PC-3 (cell line): ENCODE measurements at places on chromosomes 6 and 20. TPM values are rescaled to one million over a fixed set of nuclear protein-coding genes. Genes with fewer than 3 reads are reported as not detected.
A peak's percentile ranks its signal among the peaks of the same experiment; 100 is the strongest.

DEFB132 gene
- not detected in 2 replicates for total RNA-seq

GGTLC1 gene
- not detected in 2 replicates for total RNA-seq

HCRTR2 gene
- not detected in 2 replicates for total RNA-seq

RPS10 gene
- total RNA-seq: 2,227 and 3,060 TPM in 2 replicates

GRCh38 chr20:17369506-17369905 is 142.7 kb downstream of the PCSK2 start:
- DNase-seq: no peak

GRCh38 chr6:99612551-99613408 is 6.1 kb downstream of the PRDM13 start:
- no peak for DNase-seq

DNA sequence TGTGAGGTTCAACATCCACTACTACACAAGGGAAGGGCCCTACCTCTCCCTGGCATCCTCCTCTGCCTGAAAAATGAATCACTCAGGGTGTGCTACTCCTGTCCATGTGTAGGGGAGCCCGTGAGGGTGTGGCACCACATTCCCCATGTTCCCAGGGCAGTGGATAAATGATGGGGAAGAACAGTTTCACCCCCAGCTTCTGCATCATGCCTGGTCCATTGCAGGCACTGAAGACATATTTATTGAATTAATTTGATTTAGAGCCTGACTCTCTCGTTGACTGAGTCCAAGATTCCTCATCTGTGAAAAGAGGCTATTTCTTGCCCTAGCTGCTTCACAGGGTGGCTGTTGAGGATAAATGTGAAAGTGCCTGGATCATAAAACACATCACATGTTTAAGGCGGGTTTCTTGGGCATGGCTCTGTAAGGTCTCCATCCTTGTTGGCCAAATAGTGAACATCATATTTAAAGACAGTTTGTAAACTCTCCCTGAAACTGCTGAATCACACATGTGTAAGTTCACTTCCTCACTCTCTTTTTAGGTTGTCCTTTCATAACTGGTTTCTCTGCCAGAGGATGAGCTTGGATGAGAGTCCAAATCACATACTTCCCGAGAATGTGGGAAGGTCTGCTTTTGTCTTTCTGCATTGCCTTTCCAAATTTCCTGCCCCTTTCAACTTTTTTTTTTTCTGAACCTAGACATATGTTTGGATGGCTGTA is 79.7 kb upstream of the FYN start:
- DNase-seq: peak; percentile 31

- DNase-seq: no peak
Observed at GRCh38 chr6:127103482-127103881, 15.0 kb upstream of the RSPO3 start.

GRCh38 chr6:96775727-96776400 is 61.4 kb downstream of the GPR63 start:
- no peak for DNase-seq

DNA sequence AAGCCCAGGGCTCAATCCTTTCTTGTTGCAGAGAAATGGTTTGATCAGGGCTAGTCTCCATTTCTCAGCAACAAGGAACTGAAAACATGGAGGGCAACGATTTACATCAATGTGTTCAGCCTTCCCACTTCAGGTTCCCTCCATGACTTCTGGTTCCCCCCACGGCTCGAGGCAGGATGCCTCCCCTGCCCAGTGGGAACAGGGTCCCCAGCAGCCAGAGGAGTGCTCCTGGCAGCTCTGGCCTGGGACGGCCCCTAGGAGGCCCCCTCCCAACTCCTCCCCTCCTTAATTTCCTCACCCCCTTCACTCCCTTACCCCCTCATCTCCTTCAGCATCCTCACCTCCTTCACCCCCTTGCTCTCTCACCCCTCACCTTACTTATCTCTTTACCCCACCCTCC is 283.8 kb downstream of the CDC5L start:
- DNase-seq: no peak

- DNase-seq: peak; percentile 89
Observed at GRCh38 chr6:90222724-90223198, 73.9 kb downstream of the BACH2 start.

GRCh38 chr6:42084889-42085288 is 34.6 kb downstream of the TAF8 start:
- DNase-seq: peak; percentile 33
